T-helper 22 cell (primary cell): ENCODE measurements at places on chromosomes 2 and 18.

GRCh38 chr2:20539133-20539719, 92.4 kb downstream of the RHOB start:
- no peak for DNase-seq

GRCh38 chr2:66212749-66213148, 222.2 kb upstream of the MEIS1 start:
- DNase-seq = no peak

GRCh38 chr2:59096973-59097372, 855.8 kb upstream of the FANCL start:
- DNase-seq = no peak

DNA sequence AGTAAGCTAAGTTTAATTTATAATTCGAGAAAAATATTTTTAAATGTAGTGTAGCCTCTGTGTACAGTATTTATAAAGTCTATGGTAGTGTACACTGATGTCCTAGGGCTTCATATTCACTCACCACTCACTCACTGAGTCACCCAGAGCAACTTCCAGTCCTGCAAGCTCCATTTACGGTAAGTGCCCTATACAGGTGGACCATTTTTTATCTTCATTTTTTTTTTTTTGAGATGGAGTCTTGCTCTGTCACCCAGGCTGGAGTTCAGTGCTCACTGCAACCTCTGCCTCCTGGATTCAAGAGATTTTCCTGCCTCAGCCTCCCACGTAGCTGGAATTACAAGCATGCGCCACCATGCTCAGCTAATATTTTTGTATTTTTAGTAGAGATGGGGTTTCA, 104.2 kb downstream of the PDCL3 start:
- DNase-seq = no peak

GRCh38 chr18:79627750-79628294, 51.8 kb upstream of the CTDP1 start:
- DNase-seq = no peak

DNA sequence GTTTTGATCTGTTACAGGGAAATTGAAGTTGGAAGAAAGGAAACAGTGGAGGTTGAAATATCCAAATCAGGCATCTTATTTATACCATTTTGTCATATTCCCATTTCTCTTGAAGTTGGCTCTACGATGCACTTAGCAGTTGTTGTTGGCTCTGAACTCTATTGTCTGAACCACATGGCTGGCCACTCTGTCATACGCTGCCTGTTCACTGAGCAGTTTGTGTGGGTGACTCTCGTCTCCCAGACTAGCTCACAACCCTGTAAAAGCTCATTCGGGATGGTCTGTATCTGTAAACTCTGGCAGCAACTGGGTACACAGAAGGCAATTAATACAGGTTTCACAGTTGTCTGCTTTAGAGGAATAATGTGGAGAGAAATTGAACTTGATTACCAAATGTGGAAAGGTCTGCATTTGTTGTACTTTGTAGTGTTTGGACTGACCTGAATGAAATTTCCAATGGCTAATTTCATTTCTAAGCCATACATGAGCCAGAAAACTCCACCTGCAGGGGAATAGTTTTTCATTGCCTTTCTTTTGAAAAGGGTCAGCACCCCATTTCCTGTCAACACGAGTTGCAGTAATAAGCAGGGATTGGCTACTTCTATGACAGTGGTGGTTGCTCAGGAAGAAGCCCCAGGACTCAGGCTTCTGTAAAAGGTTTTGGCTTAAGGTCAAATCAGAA, 378.2 kb downstream of the OSR1 start:
- DNase-seq = no peak

DNA sequence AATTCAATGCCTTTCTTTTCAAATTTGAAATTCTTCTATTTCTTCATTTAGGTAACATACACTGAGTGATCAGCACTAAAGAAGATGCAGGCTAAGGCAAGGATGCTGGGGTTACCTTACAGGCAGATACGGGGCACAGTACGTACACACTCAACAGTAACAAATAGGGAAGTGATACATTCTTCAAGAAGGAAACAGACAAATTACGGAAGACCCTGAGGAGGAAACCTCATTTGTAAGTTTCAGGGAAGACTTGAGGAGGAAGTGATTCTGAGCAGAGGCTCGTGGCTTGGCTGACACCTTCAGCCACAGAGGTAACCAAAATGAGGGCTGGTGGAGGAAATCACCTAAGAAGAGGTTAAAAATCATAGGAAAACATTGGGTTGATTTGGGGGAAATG, 1108.3 kb upstream of the KLHL29 start:
- no peak for DNase-seq

DNA sequence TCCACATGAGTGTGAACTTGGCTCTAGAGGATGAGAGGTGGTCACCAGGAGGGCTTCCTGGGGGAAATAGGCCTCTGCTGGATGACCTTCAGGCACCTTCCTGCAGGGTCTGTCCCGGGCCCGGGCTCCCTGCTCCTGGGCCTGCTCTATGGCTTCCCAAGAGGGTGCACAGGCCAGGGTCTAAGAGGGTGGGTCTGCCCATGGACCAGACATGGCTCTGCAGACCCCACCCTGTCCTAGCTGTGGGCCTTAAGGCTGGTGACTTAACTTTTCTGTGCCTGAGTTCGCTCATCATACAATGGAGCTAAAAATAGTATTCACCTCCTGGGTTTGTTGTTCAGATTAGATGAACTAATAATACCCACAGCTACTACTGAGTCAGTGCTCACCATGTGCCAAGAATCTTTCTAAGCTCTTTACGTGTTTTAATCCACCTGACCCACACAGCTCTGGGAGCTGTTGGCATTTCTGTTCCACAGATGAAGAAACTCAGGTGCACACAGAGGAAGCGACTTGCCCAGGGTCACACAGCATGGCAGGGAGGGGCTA, 14.4 kb downstream of the INHBB start:
- DNase-seq = no peak

GRCh38 chr2:7014174-7014640, 97.0 kb downstream of the RNF144A start:
- DNase-seq = no peak

DNA sequence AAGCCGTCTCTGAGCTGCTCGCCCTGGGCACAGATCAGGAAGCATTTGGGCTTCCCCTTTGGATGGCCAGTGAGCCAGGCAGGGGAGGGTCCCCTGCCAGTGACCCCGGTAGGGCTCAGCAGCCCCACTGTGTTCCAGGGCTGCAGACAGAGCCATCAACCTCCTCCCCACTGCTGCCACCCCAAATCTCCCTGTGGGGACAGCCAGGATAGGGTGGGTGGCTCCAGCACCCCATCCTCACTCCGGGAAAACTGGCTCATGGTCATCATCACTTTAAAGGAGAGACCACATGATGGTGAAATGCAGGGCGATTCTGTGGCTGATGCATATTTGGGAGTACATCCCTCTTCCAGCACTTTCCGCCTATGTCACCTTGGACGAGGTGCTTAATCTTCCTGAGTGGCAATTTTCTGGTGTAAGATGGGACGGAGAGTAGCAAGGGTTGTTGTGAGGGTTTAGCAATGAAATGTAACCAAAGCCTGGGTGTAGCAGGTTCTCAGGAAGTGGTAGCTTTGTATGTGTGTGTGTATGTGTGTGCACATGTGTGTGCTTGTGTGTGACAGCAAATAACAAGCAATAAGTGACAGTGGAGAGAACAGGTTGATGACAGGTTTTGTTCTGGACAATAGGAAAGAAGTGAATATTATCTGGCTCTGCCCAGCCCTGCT, 61.8 kb downstream of the ACAA2 start:
- DNase-seq = no peak

GRCh38 chr2:48721158-48721557, 34.4 kb downstream of the LHCGR start:
- DNase-seq = no peak

- DNase-seq = no peak
These were observed 103.8 kb downstream of the GREB1L start for GRCh38 chr18:21345840-21346239.

- no peak for DNase-seq
These were observed 156.6 kb upstream of the ACVR2A start for GRCh38 chr2:147688242-147688641.

DNA sequence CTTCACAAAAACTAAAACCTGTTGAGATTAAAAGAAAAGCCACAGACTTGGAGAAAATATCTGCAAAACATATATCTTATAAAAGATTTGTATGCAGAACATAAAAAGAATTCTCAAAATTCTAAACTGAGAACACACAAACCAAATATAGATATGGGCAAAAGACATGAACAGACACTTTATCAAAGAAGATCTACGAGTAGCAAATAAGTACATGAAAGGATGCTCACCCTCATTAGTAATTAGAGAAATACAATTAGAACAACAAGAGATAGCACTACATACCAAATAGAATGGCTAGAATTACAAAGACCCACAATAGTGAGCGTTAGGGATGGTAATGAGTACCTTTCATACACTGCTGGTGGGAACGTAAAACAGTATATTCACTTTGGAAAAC, 63.9 kb upstream of the ZNF397 start:
- DNase-seq = no peak

DNA sequence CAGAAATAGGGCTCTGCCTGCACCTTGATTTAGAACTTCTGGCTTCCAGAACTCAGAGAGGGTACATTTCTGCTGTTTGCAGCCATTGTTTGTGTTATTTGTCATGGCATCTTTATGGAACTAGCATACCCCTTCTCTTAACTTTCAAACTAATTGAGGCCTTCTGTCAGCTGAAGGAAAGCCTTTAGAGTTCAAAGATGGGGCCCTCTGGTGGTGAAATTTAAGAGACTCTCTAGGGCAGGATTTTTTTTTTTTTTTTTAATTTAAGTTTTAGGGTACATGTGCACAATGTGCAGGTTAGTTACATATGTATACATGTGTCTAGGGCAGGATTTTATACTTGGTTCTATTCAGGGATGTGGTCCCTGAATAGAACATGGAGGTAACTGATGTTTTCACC, 260.6 kb upstream of the LINC00305 start:
- no peak for DNase-seq

DNA sequence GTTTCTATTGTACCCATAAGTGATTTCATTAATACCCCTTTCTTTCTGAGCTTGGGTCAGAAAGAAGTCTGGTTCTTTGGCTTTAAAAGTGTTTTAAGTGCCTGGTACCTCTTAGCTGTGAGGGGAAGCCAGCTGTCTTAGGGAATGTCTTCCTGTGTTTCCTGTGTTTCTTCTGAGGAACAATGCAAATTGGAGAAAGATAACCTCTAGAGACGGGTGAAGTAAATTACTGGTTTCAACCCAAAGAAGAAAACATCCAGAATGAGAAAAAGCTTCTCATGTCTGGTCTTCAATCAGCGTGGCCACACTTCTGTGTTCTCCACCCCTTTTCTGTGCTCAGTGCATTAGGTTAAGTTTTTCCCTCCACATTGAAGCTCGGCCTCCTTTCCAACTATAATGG, 10.2 kb upstream of the CHN1 start:
- DNase-seq = no peak

GRCh38 chr2:63379451-63379850, 208.8 kb downstream of the WDPCP start:
- DNase-seq = no peak

GRCh38 chr2:3981446-3981987, 278.1 kb downstream of the DCDC2C start:
- no peak for DNase-seq

GRCh38 chr2:127105656-127106456, 1.1 kb downstream of the BIN1 start:
- no peak for DNase-seq

DNA sequence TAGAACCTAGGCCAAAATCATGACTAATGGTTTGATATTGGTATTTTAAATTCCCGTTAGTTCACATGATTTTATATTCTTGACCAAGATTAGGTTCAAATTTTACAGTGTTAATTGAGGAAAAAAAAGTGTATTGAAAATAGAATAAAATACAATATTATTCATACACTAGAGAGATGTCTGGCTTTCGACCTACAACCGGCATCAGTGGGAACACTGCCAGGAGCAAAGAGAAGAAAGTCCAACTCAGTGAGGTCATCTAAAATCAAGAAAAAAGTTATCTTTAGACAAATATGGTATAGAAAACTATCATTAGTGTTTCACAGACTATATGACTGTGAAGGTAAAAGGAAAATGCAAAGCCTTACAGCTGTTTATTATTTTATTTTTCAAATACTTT, 81.5 kb downstream of the PIGN start:
- no peak for DNase-seq

GRCh38 chr2:207133458-207133819, 32.3 kb downstream of the KLF7 start:
- DNase-seq = no peak

GRCh38 chr2:158748926-158749590, 46.1 kb upstream of the DAPL1 start:
- DNase-seq = no peak

DNA sequence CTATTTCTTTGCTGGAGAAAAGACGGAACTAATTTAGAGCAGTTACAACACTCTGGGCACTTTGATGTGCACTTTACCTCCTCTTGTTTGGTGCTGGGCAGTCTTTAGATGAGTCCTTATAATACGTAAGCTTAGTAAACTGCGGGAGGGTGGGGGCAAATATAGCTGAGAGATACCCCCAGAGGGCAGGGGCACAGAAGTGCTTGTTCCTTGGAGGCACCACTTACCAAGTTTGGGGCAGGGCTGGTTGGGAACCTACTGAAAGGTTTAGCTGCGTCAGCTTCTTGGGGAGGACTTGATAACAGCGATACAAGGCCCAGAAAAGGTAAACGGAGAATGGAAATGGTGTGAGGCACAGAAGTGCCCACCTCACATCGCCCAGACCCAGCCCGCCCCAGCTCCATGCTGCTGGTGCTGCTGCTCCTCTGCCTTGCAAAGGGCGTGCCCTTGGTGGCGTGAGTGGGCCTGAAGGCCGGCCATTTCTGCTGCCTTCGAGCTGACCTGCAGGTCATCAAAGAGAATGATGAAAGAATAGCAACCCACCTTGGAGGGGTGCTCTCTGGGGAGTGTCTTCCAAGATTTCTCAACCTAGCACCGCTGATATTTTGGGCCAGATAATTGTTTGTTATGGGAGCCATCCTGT, 128.2 kb upstream of the EML6 start:
- DNase-seq = no peak

- DNase-seq = no peak
These were observed 48.9 kb downstream of the ARL4C start for GRCh38 chr2:234447963-234448362.

DNA sequence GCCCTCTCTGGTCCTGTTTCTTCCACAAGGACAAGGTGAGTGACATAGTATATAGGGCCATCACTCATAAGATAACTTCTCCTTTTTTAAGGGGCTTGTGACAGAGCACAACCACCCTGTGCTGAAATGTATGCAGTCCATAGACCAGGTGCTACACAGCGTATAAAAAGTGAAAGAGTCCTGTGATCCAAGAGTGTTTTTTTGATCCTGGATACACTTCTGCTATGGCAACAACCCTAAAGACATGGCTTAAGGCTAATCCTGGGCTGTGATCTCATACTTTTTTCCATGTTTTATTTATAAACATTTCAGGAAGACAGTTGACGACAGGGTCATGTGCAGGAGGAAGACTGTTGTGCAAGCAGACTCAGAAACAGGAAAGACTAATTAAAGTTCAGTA, 400.5 kb upstream of the TCF4 start:
- DNase-seq = no peak
